Osteoblast (primary cell): ENCODE measurements at places on chromosomes 2 and 18.
A peak's percentile ranks its signal among the peaks of the same experiment; 100 is the strongest.

DNA sequence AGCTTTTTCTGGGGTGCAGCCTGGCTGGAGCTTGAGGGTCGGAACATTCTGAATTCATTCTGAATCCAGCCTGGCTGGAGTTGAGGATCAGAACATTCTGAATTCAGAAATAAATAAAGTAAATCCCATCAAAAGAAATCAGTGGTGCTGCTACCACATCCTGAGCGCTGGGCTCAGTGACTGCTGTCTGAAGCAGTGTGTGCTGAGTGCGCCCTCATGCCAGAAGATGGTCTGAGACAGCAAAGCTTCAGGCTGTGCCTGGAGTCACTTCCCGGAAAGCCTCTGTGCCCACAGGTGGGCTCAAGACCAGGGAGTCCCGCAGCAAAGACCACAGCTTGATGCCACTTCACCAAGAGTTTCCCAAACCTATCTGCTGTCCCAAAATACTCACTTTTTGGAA lies 187.9 kb downstream of the VAPA start:
- no peak for DNase-seq

- no peak for DNase-seq
Observed at GRCh38 chr2:6831229-6831628, 34.5 kb downstream of the CMPK2 start.

DNA sequence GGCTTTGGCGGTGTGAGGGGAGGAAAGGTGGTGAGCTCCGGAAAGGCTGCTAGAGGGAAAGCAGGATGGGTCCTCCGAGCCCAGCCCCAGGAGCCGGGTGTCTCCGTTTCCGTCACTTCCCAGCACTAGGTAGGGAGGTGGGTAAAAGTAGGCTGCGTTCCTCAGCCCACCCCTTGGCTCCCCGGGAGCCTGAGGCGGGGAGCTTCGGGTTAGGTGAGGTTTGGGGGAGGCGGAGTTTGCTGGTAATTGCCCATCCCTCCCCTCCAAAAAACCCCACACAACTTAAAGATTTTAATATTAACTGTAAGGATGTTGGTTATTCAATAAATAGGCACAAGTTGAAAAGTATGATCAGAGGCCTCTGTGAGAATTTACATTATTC lies 552 bp upstream of the ATF2 start:
- no peak for DNase-seq

GRCh38 chr2:57510704-57511103 lies 535.9 kb upstream of the VRK2 start:
- no peak for DNase-seq

- DNase-seq: peak; percentile 91
Observed at GRCh38 chr18:11654736-11655605, 34.1 kb upstream of the GNAL start.

DNA sequence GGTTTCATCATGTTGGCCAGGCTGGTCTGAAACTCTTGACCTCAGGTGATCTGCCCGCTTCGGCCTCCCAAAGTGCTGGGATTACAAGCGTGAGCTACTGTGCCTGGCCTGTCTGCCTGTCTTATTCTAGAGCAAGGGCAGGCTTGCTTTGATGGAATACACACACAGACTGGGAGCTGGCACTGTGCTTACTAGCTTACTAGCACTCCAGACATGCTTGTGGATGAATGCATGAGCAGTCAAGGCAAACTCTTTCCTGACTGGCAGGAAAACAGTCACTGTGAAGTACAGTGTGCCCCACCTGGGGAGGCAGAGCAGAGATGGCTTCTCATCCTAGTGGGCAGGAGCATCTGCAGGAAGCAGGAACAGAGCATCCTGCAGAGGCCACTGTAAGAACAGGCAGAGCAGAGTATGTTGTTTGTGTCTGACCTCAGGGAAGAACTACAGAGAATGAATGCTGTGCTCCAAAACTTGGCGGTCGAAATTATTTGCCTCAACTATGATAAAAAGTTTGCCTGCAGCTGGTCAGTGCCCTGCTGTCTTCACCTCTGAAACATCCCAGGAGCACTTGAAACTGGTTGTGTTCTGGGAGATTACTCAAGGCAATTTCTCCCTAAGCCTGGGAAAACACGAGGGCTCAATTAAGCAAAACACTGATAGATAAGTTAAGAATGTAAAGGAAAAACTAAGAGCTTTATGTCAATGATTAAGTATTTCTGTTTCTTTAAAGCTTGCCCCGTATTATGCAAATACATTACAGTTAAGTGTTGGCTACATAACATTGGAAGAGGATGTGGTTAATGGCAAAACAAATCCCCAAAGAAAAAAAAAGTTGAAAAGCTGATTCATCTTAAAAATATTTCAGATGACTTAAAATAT lies 102.4 kb downstream of the VAPA start:
- peak; percentile 94 for DNase-seq

GRCh38 chr2:39470580-39470979 lies 33.5 kb upstream of the MAP4K3 start:
- no peak for DNase-seq
